ENCODE measurements at places on chromosomes 11 and 22.

DNA sequence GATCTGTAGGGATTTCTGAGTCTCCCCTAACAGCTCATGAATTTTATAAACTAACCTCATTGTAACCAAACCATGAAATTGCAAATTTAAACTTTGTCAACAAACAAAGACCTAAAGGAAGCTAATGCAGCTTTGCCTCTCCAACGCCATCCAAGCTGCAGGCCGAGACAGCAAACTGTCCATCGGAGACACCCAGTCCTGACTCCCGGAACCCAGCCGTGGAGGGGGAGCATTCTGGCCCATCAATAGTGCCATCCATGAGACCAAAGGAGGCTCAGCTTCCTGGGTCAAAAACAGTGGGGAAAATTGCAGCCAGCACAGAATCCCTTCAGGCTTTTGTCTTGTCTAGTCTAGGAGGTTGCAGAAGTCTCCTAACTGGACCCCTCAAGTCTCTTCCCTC is 147.6 kb upstream of the OPCML start:
- DNase-seq: no peak

DNA sequence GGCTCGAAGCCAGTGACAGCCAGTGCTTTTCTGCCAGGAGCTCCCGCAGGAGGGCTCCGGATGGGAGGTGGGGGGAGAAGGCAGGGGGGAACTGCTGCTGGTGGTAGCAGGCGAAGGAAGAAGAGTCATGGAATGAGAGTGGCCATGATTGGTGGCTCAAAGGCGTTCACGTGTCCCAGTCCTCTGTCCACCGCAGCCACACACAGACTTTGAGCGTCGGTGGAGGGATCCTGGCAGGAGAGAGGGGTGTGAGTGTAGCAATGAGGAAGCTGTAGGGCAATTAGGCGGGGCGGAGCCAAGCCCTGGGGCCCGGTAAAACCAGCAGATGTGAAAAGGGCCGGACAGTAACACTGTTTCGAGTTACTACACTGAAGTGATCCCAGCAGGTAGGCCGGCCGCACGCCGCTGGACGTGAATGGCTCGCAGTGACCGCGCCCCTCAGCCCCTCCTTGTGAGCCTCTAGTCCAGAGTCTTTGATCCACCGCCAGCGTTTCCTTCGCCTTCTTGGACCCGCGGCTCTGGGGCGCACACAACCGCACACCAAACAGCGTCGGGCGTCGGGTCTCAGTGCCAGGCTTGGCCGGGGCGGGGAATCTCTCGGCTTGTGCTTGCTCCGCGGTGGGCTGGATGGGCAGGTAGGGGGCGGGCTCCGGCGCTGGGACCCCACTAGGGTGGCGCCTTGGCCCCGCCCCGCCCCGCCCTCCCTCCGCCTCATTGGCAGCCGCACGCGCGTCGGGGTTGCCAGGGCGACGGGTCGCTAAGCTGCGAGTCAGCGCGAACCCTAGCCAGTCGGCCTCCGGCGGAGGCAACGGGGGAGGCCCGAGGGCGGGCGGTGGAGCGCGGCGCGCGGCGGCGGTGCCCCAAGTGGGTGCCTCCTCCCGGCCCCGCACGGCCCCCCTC is at the start of gene LRRC10B:
Gene LRRC10B, plus strand, starts transcription at position 788 of the 900 bp plus-strand sequence. CDS start 250 bp downstream, outside the sequence.
- no peak for DNase-seq

DNA sequence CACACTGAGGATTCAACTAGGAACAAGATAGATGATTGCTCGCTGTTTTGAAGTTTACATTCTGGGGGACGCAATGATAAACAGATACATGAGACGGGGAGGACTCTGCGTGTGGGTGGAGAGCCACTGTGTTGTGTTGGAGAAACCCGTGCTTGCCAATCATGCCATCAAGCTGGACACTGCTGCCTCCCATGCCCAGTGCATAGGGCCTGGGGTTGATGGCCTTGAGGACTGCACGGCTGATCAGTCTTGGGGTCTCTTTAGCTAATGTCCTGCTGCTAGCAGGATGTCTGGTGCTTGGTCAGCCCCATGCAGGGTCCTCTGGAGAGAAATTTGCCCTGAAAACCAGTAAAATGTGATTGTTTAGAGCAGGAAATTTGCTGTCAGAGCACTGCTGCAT is 221.2 kb upstream of the B3GAT1 start:
- no peak for DNase-seq

DNA sequence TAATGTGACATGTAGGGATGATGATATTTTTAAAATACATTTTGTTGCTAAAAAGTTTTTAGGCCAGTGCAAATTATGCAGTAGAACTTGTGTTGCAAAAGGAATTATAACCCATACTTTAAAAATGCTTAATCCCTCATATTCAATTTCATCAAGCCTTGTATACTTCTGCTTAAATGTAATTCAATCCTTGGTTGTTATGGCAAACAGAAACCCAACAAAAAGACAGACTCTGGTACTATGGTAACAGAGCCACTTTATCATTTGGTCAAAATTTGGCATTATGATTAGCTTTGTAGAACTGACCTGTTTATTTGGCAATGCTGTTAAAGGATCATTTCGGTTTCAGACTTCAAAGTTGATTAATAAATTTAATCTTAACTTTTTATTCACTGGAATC is 284.8 kb downstream of the TMEM135 start:
- DNase-seq: no peak

GRCh38 chr11:8263109-8263768 is 439 bp downstream of the LMO1 start:
- no peak for DNase-seq

DNA sequence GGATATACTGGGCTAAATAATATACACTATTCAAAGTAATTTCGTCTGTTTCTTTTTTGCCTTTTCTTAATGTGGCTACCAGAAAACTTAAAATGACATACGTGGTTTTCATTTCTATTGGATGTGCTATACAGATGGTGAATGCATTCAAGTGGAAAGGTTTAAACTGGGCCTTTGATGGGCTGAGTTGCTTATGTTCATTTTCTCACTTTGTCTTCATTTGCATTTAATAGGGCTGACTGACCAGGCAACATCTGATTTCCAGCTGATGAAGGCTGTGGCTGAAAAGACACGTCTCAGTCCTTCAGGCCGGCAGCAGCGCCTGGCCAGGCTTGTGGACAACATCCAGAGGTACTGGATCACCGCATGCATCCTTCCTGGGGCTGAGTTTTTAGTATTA is 27.9 kb downstream of the PIWIL4 start:
- DNase-seq: no peak

- peak; percentile 56 for DNase-seq
These were observed 7.5 kb downstream of the SERPIND1 start for GRCh38 chr22:20781272-20781990.

GRCh38 chr11:110984147-110984546 is 261.4 kb upstream of the POU2AF2 start:
- DNase-seq: no peak

DNA sequence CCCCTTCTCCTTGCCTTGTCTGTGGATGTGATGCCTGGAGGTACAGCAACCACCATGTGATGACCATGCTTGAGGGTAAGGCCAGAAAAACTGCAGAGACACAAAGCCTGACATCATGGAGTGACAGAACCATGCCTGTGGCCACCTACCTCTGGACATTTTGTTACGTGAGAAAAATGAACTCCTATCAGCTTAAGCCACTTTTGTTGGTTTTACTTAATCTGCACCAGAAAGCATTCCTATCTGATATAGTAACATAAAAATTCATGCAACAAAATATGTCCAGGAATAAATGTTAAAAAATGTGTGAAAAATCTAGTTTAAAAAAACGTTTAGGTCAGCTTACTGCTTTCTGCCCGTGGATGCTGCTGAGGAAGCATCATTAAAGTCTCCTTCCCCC is 42.6 kb upstream of the P4HA3 start:
- DNase-seq: no peak

DNA sequence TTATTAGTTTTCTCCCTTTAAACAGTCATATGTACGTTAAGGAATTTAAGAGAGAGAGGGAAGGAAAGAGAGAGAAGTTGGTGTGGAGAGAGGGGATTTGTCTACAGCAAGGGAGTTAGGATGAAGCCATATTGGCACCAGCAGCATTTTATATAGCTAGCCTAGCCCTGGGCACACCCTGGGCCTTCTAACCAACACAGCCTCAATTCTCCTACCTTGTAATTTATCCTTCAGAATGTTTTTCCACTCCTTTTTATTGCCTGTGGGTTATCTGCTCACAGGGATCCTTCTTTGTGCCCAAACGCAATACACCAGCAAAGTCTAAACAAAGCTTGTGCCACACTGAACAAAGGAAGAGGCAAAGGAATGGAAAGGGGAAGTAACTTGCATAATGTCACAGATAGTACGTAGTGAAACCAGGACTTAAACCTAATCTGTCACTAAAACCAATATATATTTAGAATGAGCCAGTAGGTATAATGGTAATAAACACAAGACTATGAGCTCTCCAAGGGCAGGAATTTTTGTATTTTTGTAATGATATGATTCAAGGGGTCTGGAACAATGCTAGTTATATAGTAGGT is 613.8 kb upstream of the TENM4 start:
- DNase-seq: no peak

DNA sequence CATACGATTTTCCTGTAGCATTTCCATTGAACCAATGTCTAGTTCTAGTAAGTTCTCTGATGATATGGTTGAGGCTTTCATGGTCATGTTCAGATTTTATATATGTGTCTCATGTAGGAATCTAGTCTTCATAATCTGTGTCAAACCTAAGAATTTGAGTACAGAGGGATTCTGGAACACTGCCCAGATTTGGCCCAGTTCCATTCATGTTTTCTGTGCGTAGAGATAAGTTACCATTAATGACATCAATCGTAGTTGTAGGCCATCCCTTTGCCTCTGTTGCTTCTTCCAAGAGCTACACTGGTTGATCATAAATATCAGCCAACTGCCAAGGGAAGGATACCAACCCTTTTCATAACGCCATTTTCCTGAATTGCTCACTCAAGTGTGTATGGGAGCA is 23.3 kb downstream of the ST3GAL4 start:
- DNase-seq: no peak

Measured in inflammatory macrophage treated with lipopolysaccharide for 1 hour (primary cell).